ENCODE measurements at places on chromosomes 2 and 18.

GRCh38 chr2:59176737-59177136 is 935.6 kb upstream of the FANCL start:
- no peak for DNase-seq

DNA sequence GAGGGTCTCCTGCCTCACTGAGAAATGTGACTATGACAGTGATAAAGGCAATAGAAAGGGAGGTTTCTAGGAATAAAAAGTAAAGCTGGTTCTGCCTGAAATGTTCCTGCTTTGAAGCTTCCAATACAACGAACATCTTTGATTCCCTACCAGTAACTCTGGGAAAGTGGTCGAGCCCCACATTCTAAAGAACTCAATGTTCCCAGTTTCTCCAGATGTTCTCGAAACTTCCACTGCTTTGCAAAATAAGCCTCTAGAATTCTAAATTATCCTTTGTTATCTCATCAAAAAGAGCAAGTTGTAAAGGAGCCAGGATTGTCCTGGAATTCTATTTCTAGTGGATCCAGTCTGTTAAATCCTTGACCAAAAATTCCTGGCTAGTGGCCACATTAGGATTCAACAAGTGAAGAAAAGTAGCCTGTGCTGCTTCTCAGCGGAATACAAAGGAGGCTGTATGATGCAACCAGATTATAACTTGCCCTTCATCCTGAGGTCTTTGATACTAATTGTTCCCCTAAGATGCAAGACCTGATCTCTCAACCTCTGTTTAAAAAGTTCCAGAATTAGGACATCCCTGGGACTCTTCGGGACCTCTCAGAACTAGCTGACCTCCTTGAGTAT is 8.4 kb downstream of the SCN7A start:
- no peak for DNase-seq

DNA sequence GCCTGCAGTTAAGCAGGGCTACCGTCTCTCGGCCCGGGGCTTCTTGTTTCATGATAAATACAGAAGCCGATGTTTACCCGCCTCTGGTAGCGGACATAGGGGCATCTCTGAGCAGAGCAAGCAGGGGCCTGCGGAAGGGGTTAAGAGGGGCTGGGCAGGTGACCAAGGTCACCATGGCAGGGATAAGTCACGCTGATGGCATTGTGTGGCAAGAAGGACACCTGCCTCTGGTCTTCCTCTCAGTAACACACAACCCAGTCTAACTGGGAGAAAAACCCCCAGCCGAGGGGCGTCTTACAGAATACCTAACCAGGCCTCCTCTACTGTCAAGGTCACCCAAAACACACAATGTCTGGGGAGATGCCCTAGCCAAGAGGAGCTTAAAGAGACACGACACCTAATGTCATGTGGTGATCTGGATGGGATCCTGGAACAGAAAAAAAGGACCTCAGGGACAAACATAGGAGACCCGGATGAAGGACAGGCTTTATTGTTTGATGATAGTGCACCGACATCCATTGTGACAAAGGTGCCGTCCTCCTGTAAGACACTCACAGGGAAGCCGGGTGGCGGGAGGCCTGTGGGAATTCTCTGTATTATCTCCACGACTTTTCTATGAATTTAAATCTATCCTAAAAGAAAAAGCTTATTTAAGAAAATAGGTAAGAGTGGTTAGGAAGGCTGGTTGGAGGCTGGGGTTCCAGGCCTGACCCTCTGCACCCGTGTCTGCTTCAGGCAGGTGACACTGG is 24.8 kb downstream of the SH3BP4 start:
- no peak for DNase-seq

DNA sequence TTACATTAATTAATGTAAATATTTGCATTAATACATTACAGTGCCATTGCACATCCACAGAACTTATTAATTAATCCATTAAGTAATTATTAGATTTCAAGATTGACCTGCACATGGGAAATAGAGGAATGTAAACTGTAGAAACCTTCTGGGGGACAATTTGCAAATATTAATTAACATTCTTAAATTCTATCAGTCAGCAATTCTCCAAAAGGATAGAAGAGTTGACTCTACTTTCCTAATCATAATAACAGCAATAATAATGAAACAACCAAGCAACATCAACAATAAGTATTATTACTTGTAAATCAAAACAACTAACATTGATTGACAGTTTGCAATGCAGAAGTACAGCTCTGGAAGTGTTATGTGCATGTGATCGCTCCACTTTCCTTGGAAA is 281.6 kb upstream of the CRIM1 start:
- DNase-seq = no peak

DNA sequence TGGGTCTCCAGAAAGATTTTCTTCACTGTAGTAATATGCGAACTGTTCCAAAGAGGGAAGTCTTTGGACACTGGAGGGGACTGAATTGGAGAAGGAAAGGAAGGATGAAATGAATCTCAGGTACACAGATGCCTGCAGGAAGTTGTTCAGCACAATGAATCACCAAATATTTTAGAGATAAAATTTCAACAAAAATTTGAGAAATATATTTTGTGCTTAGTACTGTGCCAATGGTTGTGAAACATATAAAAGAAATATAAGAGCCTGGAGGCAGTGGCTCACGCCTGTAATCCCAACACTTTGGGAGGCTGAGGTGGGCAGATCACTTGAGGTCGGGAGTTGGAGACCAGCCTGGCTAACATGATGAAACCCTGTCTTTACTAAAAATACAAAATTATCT is 3.2 kb downstream of the ELMOD3 start:
- no peak for DNase-seq

- DNase-seq = no peak
Observed at GRCh38 chr2:58448065-58448507, 207.0 kb upstream of the FANCL start.

GRCh38 chr2:11543337-11544216 is 9.7 kb downstream of the GREB1 start:
- no peak for DNase-seq

GRCh38 chr2:83420993-83421392 is 1038.1 kb downstream of the SUCLG1 start:
- no peak for DNase-seq
